Right lung (tissue), 10 donors: ENCODE measurements at places on chromosomes 1 and 21. TPM values are rescaled to one million over a fixed set of nuclear protein-coding genes. Genes with fewer than 3 reads are reported as not detected.
A peak's percentile ranks its signal among the peaks of the same experiment; 100 is the strongest.

DNA sequence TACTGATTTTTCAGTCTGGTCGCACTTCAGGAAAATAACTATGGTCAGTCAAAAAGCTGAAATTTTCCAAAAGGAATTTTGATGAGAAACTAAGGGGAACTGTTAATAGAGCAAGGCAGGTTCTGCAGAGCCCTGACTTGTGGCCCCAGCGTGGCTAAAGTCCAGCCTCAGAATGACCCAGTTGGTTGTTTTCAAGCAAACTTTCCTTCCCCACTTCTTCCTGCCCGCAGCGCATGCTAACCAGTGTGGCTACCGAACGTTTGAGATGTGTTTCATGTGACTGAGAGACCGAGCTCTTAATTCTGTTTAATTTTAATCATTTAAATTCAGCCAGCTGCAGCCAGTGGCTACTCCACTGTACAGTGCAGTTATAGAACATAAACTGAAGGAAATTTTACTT, 6.2 kb upstream of the IL10RB start:
- no peak for DNase-seq

DNA sequence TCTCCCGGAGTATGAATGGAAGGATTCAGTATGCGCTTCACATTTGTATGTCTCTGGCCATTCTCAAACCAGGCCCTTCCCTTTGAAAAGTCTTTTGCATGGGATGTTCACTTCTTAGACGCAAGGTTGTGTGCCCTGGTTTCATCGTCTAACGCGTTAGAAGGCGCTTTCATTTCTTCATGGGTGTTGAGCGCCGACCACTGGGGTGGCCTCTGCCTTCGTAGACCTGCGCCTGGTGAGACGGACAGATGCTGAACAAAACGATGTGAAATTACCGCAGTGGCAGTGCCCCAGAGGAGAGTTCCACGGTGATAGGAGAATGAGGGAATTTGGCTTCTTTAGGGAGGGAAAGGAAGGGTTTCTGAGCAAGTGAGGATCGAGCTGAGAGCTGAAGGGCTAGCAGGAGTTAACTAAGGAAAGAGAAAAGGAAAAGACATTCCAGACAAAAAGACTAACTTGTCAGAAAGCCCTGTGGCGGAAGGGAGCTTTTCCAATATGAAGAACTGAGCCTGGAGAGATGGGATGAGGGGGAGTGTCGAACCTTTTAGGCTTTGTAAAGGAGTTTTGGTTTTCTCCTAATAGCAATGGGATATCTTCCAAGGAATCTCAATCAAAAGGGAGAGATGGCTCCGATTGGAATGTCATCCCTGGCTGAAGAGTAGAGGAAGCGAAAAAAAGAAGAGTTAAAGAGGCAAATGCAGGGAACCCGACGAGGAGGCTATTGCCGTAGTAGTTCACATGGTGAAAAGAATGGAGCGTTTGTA, 951 bp downstream of the GGPS1 start:
- no peak for DNase-seq

- DNase-seq, result no peak
Observed at GRCh38 chr1:101250222-101250621, 13.4 kb downstream of the S1PR1 start.

- DNase-seq, result no peak
Observed at GRCh38 chr21:45225741-45226327, 61.9 kb downstream of the POFUT2 start.

GRCh38 chr1:187551061-187551460, 722.3 kb downstream of the PLA2G4A start:
- DNase-seq, result no peak

GRCh38 chr1:108600504-108600903, 40.6 kb downstream of the EEIG2 start:
- no peak for DNase-seq

GRCh38 chr1:81414488-81415015, 386.2 kb upstream of the ADGRL2 start:
- peak; percentile 80 for DNase-seq

- DNase-seq, result peak; percentile 3
Observed at GRCh38 chr1:6141592-6141991, 38.5 kb downstream of the CHD5 start.

DNA sequence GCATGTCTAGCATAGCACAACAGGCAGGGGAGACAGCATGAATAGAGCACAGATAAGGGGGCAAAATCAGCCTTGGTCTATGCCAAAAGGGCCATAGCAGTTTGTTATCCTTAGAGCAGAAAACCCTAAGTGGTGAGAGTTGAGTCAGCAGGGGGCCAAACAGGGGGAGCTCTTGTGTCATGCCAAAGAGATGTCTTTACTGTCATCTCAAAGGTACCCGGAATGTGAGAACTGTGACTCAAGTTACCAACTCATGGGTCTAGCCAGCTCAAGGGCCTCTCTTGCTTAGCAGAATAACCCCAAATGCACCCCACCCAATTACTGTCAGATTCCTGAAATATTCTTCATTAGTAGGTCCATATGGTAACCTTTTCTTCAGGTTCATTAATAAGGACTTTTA, 45.9 kb upstream of the NRDC start:
- DNase-seq, result no peak

DNA sequence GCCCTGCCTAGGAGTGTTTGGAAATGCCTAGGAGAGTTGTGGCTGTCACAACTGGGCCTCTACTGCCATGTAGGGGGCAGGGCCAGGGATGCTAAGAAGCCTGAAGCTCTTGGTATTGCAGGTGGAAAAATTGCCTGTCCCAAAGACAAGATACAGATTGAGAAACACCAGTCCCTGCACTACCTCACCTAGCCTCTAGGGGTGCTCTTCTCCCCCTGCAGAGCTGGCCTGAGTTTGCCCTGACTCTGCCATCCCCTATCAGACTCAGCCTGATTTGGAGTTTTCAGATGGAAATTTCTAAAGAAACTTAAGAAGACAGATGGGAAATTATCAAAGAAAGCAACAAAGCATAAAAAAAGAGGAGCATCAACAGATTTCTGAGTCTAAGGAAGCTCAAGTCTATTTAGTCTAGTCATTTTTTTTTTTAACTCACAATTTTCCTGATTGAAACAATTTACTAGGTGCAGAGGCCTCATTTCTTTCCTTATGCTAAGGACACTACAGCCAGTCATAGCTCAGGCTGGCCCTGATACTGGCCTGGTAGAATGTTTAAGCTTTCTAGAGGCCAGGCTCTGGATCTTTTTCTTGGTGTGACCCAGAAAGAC, 61.4 kb upstream of the LRRN2 start:
- no peak for DNase-seq

DNA sequence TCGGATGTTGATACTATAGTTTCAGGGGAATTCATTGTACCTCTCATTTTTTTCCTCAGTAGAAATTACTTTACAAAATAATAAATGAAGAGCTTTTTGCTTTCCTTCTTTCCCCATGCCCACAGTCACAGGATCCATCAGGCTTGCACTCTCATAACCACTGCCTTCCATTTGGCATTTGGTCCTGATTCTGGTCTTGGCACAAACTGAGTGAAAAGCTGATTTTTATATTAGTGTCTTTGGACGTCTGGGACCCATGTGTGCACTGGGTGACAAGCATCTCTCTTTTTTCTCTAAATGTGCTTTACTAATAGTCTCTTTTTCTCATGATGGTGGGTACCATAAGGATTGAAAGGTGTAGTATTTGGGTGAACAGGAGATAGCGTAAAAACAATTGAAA, 2.8 kb downstream of the ELAVL4 start:
- DNase-seq, result no peak

DNA sequence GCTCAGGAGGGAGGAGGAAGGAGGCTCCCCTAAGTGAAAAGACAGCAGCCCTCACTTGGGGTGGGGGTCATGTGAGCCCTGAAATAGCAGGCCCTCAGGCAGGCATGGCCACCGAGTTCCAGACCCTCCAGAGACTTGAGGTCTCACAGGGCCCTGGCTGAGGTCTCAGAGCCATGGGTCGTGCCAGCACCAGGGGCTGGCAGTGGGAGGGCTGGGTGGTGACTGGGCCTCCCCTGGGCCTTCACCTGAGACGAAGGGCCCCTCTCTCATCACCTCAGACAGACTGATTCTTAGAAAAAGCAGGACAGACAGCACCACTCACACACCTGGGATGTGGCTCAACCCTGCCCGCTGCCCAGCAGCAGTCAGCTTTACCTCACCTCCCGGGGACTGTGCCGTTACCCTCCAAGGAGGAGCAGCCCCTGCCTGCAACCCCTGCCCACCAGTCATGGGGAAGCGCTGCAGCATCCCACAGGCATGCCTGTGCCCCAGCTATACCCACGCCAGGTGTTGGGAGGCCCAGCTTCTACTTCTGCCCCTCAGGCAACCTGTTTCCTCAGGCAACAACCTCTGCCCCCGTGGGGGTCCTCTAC, 42.6 kb upstream of the LRP8 start:
- DNase-seq, result no peak

DNA sequence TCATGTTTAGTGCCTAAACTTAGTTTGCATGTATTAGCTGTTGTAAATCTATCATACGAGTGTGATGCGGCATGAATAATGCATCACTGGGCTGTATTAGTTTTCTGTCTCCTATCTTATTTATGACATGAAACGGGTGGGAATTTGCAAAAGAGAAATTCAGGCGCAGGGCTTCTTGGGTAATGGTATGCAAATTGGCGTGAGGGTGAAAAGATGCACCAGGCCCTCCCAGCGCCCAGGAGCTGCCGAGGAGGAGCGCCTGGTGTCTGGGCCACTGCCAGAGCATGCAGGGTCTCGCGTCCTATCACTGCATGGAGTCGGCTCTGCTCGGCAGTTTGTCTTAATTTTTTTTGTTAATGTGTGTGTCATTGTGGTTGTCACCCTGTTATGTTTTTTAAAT, 82.9 kb upstream of the ACTL8 start:
- no peak for DNase-seq

GRCh38 chr1:170318141-170318540, 172.4 kb downstream of the NTMT2 start:
- DNase-seq, result no peak

The GFI1 gene
- 0.48 TPM for polyA plus RNA-seq

The RPAP2 gene
- polyA plus RNA-seq, result 26.4 TPM

The FMN2 gene
- 1.4 TPM for polyA plus RNA-seq

The LRRC71 gene
- polyA plus RNA-seq, result 3.6 TPM

The COL16A1 gene
- polyA plus RNA-seq, result 99.7 TPM

The RHD gene
- 1.9 TPM for polyA plus RNA-seq

The ZNF684 gene
- polyA plus RNA-seq, result 6.7 TPM

The CDKN2C gene
- 17.4 TPM for polyA plus RNA-seq

The FCRL1 gene
- polyA plus RNA-seq, result 0.45 TPM

The RRP1B gene
- polyA plus RNA-seq, result 25.2 TPM

The SOX13 gene
- 41.0 TPM for polyA plus RNA-seq
